Chondrocyte (in vitro differentiated cells): ENCODE measurements at places on chromosomes 1 and 21.

DNA sequence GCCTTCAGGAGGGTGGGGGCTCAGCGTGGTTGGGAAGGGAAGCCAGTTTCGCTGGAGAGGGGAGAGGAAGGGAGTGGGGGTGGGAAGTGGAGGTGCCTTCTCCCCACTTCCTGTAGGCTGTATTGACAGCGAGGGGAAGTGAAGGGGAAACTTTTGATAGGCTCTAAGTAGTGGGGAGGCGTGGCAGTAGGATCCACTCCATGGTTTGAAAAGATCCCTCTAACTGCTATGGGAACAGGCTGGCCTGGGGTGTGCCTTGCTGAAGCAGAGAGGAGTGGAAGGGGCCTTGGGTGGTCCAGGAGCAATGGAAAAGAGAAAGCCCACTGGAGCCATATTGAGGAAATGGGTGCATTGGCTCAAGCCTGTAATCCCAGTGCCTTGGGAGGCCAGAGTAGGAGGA is 20.2 kb downstream of the C1orf115 start:
- H3K4me3 ChIP-seq: no peak overlapping the region
- no peaks in the 10 kb centered on the region for H3K36me3 ChIP-seq
- no peaks in the 10 kb centered on the region for H3K27me3 ChIP-seq
- H3K27ac ChIP-seq: no peak overlapping the region
- H3K4me1 ChIP-seq: no peaks in the 10 kb centered on the region
- DNase-seq: no peak

- no peaks in the 10 kb centered on the region for H3K27me3 ChIP-seq
- DNase-seq: no peak
- H3K4me3 ChIP-seq: no peak overlapping the region
- peaks cover 32% of the 10 kb centered on the region for H3K4me1 ChIP-seq
These were observed 2.3 kb upstream of the ATP2B4 start for GRCh38 chr1:203624341-203624712.

DNA sequence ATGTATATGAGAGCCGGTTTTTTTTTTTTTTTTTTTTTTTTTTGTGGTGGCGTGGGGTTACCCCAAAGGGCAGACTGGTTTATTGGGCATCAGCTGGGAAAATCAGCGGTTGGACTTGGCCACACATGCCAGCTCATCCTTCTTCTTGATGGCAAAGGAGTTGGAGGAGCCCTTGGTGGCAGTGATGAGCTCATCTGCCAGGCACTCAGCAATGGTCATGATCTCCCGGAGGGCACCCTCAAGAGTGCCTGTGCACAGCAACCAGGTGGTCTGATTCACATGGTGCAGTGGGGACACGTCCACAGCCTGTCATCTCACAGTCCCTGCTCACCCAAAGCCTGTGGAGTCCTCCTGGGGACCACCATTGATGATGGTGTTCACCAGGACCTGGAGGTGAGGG is 62.0 kb downstream of the MRPS6 start:
- H3K4me1 ChIP-seq: peaks cover 40% of the 10 kb centered on the region
- no peak for DNase-seq
- no peaks in the 10 kb centered on the region for H3K27me3 ChIP-seq
- peaks cover 26% of the 10 kb centered on the region for H3K36me3 ChIP-seq

- no peak overlapping the region for H3K27ac ChIP-seq
- H3K36me3 ChIP-seq: no peaks in the 10 kb centered on the region
- H3K4me1 ChIP-seq: peaks cover 16% of the 10 kb centered on the region
- no peak overlapping the region for H3K4me3 ChIP-seq
- no peak for DNase-seq
These were observed 865.1 kb upstream of the TMPRSS15 start for GRCh38 chr21:19268686-19269085.

DNA sequence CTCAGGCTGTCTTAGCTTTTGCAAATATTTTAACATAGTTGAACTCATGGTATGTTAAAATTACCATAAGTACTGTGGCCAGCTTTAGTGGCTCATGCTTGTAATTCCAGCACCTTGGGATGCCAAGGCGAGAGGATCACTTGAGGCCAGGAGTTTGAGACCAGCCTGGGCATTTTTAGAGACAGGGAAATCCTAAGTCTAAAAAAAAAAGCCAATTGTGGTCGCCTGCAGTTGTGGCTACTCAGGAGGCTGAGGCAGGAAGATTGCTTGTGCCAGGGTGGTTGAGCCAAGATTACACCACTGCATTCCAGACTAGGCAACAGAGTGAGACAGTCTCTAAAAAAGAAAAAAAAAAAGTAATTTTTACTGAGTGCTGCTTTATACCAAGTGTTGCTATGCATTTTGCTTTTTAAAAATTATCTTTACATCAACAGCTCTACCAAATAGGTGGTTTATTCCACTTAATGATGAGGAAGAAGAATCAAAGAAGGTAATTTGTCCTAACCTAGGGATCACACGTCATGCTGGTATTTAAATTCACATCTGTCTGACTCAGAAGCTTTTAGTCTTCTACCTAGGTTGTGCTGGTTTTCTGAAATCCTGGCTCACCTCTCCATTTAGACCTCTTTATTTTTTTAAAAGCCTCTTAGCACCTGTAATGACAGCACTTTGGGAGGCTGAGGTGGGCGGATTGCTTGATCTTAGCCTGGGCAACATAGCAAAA is 16.8 kb downstream of the PPP1R12B start:
- H3K36me3 ChIP-seq: no peaks in the 10 kb centered on the region
- peaks cover 8% of the 10 kb centered on the region for H3K4me1 ChIP-seq
- H3K27ac ChIP-seq: no peak overlapping the region
- DNase-seq: no peak
- H3K27me3 ChIP-seq: no peaks in the 10 kb centered on the region
